ENCODE measurements at places on chromosomes 12 and 14. TPM values are rescaled to one million over a fixed set of nuclear protein-coding genes. Genes with fewer than 3 reads are reported as not detected.

- DNase-seq, result no peak
- H3K4me3 ChIP-seq, result peak overlapping the region; percentile 92
- H3K36me3 ChIP-seq, result peaks cover 3% of the 10 kb centered on the region
These were observed 439 bp upstream of the ANAPC5 start for GRCh38 chr12:121352682-121353018.

The GATC gene
- total RNA-seq, result 36.3 TPM

The ARHGEF40 gene
- total RNA-seq, result 0.09 TPM

The KRT84 gene
- not detected for total RNA-seq

DNA sequence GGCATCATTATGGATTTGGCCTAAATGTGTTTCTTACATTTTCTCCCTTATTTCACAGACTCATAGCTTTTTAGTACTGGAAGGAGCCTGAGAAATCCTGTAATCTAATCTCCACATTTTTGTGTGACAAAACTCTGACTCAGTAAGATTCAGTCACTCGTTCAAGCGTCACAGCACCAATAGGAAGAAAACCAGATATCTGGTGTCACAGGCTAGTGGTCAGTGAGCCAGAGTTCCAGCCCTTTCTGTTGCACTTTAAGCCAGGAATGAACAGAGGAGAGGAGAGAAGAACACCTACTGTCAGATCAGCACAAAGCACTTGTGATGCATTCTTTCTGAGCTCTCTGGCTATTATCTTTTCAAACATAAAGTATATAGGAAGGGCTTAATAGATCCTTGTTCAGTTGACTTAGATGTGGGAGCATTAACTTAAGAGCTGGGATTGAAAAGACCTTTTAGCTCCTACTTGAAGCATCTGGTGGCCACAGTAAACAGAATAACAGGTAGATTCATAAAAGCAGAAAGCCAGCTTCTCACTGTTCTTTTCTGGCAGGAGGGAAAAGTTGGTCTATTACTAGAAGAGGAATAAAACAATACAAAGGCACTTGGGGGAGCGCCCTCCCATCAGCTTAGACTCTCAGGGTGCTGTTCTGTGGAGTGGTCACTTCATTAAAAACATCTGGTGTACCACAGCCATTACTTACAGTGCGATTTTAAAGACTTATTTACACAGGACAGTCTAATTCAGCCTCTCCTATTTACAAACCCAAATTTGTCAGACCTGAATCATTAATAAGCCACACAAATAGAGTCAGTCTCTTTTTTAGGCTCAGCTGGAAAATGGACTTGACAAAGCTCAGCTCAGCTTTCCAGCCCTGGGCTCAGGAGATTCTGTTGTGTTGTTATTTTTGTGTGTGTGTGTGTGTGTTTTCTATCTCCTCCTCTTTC, 12.2 kb upstream of the NID2 start:
- no peak overlapping the region for H3K27ac ChIP-seq
- peaks cover 18% of the 10 kb centered on the region for H3K27me3 ChIP-seq
- no peak for DNase-seq
- no peak overlapping the region for H3K4me3 ChIP-seq
- no peaks in the 10 kb centered on the region for H3K36me3 ChIP-seq

GRCh38 chr12:112506513-112507166, 87.9 kb downstream of the PTPN11 start:
- H3K27ac ChIP-seq, result no peak overlapping the region
- H3K4me1 ChIP-seq, result no peaks in the 10 kb centered on the region
- H3K36me3 ChIP-seq, result peaks cover 61% of the 10 kb centered on the region
- H3K27me3 ChIP-seq, result no peaks in the 10 kb centered on the region
- no peak for DNase-seq

The OTOGL gene
- total RNA-seq, result not detected

The EFS gene
- not detected for total RNA-seq

The MBD6 gene
- 43.6 TPM for total RNA-seq
